CD4-positive, alpha-beta memory T cell (primary cell): ENCODE measurements at places on chromosomes 12 and 14.
A peak's percentile ranks its signal among the peaks of the same experiment; 100 is the strongest.

DNA sequence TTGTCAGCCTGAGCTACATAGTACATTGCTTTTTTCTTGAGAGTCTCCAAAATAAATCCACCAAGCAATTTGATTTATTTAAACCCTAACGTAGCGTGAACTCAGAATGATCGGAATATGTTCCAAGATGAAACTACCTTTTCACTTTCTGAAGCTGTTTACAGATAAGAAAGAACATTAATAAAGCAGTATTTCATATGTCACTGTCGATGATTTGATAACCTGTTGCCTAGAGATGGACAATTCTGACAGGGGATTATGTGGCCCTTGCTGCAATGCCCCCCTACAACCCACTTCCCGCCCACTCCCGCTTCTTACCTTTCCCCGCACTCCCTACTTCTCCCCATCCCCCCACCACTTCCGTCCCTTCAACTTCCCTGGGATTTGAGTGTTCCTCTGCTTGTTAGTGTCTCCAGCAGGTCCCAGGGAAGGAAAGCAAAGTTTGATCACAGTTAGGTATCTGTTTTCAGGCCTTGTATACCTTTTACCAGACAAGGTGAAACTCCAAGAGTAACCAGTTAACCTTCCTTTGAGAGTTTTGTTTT, 229.2 kb upstream of the HMGA2 start:
- DNase-seq = no peak

DNA sequence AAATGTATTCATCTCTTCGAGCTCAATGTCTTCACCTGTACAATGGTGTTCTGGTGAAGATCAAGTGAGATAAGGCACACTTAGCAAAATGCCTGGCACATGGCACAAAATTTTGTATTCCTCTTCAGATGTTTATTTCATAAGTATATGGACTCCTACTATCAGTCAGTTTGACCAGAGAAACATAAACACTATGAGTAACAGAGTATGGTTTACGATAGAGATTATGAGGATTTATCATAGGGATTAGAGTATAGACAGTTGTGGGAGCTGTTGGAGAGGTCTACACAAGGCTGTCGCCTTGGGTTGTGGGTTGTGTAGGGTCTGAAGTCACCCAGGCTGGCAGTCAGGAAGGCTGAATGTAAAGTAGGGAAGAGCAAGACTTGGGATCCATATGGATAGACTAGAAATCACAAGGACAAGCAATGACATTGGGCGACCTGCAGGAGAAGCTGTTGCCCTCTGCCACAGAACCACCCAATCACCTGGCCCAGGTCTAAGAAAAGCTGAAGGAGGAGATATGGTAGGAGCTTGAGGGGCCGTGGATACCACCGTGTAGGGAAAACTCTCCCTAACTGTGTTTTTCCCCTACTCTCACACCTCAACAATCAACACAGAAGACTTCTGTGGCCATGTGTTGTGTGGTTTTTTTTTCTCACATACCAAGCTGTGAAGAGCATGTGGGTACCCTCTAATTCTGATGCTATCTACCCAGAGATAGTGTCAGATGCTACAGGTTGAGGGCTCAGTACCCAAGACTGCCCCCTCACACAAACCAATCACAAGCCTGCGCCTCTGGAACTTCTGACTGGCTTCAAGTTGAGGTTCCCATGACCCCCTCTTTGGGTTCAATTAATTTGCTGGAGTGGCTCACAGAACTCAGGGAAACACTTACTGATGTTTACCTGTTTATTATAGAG, 27.2 kb upstream of the RESF1 start:
- DNase-seq = no peak

- no peak for DNase-seq
Measured at GRCh38 chr12:42744539-42745182, 155.1 kb upstream of the PRICKLE1 start.

DNA sequence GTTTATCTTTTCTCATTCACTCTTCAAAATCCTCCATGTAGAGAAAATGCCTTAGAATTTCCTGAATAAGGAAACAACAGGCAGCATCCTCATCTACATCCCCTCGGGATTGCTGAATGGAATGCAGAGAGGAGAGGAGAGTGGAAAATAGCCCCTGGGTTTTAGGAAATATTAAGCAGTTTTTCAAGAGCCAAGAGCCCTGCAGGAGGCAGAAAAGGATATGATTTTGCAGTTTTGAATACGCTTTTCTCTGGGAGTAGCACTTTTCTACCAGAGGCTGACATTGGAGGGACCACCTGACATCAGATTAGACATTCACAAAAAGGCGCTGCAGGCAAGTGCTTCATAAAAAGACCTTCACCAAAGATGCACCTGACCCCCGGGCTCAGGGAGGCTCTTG, 362.2 kb upstream of the SFSWAP start:
- DNase-seq = no peak

- DNase-seq = no peak
Measured at GRCh38 chr12:20120403-20120725, 248.0 kb upstream of the PDE3A start.

DNA sequence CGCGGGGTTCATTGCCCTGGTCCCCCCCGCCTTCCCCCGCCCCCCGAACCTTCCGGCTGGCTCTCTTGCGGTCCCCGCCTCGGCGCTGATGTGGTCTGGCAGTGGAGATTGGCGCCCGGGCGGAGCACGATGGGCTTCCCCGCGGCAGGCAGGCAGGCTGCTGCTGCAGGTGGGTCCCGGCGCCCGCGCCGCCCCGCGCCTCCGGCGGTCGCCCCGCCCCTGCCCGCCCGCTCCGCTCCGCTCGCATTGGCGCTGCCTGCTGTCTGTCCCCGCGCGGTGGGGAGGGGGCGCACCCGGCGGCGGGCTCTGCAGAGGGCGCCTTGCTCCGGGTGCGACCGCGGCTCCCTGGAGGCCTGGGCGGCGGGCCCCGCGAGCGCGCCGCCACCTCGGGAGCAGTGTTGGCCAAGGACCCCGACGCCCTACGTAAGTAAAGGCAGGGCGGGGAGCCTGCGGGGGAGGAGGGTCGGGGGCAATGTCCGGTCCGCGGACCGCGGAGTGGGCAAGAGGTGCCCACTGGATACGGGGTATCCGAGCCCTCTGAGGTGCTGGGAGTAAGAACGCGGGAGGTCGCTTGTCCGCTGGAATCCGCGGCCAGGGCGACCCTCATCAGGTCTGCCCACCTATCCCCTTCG, at the start of gene AKAP5:
AKAP5 (plus strand) TSS at position 309 of the 632 bp plus-strand sequence. CDS start 2,896 bp downstream, outside the sequence.
- peak; percentile 62 for DNase-seq

DNA sequence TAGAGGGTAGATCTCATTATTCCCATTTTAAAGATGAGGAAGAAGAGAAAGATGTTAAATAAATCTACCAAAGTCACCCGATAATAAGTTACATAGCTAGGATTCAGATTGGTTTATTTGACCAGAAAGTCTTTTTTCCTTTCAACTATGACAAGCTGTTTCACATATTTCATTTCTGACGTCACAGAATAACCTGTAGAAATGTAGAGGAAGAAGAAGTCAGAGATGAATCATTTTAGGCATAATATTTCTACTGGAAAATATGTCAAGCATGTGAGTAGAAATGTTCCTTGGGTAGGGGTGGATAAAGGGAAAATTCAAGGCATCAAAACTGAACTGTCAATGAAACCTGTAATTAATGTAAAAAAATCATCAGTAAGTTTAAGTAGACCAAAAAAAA, 107.0 kb downstream of the MGST1 start:
- no peak for DNase-seq

DNA sequence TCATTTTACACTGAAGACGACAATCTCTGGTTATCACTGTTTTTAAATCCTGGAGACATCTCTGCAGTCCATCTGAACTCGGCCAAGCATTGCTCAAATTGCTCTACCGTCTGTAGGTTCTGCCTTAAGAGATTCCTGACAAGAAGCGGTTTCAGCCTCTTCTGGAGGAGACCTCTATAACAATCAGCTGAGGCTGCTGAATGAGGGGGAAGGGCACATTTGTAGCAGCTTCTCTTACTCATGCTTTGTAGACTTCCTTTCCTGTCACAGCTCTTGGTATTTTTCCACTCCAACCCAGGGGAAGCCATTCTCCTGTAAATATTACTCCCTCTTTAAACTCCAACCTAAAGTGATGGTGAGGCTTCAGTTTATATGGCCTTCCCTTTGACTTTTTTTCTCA, 3.0 kb downstream of the ARG2 start:
- no peak for DNase-seq

- DNase-seq = no peak
Measured at GRCh38 chr14:32381869-32382268, 52.8 kb downstream of the AKAP6 start.

- no peak for DNase-seq
Measured at GRCh38 chr14:38074081-38074480, 133.6 kb upstream of the SSTR1 start.

- no peak for DNase-seq
Measured at GRCh38 chr14:75016815-75017214, 14.1 kb downstream of the EIF2B2 start.

DNA sequence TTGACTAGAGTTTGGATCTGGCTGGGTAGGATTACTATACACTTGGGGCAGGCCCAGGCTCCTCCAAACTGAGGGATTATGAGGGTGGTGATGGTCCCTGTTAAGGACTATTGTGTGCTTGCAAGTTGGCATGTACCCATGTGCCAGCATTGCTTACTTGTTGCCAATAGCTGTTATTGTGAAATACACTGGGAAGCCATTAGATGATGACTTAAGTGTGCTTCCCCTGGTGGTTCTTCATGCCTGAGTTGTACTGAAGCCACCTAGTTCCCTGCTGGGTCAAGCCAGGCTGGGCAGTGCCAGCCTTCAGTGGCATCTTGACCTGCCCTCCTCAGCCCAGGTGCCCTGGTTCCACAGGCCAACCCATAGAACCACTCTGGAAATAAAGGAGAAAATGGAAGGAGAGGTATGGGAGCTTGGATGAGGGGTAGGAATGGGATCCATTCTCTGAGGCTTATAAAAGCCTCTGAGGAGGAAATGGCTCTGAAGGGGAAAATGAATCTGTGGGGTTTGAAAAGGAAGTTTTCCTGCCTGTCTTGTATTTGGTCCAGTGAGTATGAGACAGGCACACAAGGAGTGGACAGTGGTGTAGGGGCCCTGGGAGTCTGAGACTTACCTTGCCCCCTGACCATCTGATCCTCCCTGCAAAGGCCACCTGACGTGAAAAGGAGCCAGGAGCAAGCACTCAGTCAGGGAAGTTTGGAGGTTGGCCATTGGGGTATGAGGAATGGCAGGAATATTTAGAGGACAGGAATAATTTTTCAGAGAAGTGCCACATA, 724 bp downstream of the LTB4R start:
- DNase-seq = peak; percentile 51

DNA sequence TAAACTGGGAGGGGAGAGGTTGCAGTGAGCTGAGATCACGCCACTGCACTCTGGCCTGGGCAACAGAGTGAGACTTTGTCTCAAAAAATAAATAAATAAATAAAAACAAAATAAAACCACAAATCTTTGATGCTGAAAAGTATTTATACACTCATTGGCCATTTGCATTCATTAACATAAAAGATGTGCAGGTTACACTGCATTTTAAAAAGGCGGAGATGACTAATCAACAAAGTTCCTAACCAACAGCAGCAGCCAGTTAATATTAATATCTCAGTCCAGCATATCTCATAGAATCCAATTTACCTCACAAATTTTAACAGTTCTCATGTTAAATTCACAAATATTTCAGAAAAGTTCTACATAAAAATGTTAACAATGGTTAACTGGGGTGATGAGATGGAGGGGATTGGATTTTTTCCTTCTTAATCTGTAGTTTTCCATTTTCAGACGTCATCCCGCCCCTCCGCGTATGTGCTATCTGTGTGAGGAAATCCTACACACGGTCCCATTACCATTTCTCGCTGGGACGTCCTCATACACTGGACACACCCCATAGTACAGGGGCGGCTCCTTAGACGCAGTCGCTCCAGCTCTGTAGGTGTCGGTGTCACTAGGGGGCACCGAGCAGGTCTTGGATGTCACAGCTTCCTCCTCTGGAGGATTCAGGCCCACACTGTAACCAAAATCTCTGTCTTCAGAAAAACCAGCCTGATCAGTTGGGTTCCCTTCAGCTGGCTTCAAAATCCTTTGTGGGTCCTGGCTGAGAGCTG, 7.3 kb downstream of the ANKLE2 start:
- no peak for DNase-seq

DNA sequence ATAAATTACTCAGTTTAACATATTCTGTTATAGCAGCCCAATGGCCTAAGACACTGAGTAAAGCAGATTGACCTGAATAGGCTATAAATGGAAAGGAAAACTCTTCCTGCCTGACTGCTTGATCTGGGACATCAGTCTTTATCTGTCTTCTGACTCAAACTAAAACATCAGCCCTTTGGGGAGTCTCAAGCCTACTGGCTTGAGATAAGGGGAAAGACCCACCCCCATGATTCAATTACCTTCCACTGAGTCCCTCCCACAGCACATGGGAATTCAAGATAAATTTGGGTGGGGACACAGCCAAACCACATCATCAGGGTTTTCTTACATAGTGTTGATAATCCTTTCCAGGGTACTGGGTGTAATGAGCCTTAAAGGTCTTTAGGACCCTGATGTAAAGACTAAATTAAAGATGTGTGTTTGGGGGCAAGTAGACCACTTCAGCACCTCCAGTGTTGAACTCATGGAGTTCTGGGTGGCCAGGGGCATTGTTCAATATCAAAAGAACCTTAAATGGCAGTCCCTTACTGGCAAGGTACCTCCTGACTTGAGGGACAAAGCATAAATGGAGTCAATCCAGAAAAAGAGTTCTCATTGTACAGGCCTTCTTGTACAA, 67.8 kb downstream of the TSHR start:
- DNase-seq = no peak

DNA sequence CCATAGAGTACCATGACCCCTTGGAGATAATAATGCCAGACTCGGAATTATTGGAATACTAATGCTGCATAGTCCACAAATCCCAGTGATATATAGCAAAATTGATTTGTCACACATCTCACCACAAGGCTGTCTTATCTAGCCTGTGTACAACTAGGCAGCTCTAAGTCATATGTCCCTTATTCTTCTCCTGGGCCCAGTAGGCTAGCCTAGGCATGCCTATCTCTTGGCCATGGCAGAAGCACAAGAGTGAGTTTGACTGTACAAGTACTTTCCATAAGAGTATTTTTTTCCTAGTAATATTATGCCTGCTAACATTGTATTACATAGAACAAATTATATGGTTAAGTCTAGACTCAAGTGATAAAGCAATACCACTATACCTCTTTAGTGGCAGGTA, 1122.1 kb upstream of the SEL1L start:
- no peak for DNase-seq

DNA sequence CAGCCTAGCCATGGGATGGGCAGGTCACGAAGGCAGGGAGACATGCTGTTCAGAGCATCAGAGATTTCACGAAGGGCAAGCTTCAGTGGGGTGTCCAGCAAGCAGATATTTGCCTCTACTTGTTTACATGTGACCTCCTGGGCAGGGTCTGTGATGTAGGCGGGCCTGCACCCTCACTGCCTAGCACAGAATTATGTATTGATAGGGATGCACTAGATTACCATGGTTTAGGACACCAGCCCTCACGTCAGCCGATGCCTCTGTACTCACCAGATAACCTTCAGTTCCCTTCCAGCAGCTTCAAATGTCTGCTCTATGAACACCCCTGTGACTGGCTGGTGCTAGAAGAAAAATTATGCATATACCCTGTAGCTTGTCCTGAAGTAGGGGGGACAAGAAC, 5.1 kb upstream of the EIF5 start:
- DNase-seq = no peak

- DNase-seq = no peak
Measured at GRCh38 chr12:32334371-32334777, 65.0 kb upstream of the FGD4 start.

GRCh38 chr14:24378981-24379906, 11.3 kb downstream of the NFATC4 start:
- DNase-seq = no peak
